ENCODE measurements at places on chromosomes 13 and 19.

- no peak for DNase-seq
These were observed 80.1 kb downstream of the GGACT start for GRCh38 chr13:100508455-100508854.

DNA sequence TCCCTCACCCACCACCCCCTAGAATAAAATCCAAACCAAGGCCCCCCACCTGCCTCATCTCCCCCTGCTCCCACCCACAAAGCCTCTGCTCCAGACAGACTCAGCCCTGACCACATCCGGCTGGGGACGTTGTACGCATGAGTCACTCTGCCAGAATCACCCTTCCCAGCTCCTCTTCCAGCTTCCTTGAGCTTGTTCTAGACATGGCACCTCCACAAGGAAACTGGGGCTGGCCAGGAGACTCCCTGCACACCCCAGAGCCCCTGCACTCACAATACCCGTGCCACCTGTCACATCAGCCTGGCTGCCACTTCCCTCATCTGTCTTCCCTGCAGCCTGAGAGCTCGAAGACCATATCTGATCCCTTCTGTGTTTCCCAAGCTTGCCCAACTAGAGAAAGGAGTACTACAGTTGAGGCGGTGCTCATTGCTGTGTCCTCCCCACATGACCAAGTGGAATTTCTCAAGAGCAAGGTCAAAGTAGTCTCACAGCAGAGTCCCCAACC is 9.7 kb downstream of the DEDD2 start:
- DNase-seq, result no peak

GRCh38 chr19:11092181-11092538 is 2.9 kb downstream of the LDLR start:
- no peak for DNase-seq

DNA sequence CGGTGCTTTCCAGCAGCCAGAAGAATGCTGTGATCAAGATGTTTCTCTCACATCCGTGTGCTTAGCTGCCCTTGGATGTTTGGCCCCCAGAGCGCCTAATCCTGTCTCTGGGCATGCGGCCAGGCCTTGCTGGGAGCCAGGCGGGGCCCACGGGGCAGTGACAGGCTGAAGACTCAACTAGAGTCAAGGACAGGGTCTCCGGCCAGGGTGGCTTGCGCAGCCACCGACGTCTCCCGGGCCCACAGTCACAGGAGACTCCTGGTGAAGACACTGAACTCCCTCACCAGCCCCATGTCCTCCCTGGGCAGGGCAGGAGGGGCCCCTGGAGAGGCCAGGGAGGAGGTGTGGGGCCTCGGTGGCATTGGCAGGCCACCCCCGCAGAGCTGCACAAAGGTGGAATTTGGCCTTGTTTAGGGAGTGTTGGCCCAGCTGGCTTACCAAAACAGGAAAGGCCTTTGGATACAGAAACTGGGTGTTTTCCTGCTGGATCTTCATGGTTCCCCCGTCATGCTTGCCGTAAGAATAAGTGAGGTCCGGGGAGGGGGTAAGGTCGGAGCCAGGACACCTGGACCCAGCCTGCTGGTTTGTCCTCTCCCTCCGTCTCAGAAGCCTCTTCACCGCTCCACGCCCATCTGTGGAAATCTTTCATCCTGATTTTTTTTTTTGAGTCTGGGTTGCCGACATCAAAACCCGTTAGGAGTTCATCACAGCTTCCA is 10.0 kb upstream of the NDUFS7 start:
- DNase-seq, result no peak

DNA sequence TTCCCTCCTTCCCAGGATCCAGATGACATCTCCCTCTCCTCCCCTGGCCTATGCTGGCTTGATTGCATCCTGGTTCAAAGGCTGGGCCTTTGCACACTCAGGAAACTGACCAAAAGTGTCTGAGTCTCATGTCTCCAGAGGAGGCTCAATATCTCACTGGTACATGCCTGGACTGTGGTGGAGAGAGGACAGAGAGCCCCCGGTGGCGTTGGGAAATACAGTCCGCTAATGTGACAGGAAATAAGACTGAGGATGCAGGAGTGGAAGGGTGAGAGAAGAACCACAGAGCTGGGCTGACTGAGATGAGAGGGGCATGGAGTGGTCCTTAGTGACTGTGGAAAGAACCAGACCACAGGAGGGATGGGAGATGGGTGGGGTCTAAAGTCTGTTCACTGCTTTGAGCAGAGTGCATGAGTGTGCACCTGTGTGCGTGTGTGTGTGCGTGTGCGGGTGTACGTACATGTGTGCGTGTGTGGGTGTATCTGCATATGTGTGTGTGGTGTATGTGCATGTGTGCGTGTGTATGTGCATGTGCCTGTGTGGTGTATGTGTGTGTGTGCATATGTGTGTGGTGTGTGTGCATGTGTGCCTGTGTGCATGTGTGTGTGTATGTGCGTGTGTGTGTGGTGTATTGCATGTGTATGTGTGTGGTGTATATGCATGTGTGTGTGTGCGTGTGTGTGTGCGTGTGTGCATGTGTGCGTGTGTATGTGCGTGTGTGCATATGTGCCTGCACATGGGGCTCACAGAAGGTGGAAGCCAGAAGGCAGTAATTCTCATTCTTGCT is 1.9 kb downstream of the SIGLEC5 start:
- DNase-seq, result no peak

DNA sequence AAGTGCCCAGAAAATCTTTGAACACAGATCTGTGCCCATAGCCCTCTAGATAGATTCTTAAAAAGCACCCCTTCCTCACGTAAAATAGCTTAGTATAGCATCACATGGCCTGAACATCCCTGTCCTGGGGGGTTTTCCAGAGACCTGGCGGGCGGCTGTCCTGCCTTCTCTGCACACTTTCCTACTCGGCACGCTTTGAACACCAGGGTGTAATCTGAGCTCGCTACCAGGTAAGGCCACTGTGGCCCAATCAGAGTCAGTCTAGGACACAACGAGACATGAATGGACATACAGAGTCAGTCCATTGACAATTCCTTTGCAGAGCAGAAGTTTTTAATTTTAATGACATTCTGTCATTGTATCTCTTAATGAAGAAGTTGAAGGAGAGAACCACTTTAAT is 8.1 kb downstream of the CYP2A13 start:
- DNase-seq, result peak; percentile 73

GRCh38 chr19:54325194-54325621 is 12.2 kb upstream of the LILRA5 start:
- no peak for DNase-seq

DNA sequence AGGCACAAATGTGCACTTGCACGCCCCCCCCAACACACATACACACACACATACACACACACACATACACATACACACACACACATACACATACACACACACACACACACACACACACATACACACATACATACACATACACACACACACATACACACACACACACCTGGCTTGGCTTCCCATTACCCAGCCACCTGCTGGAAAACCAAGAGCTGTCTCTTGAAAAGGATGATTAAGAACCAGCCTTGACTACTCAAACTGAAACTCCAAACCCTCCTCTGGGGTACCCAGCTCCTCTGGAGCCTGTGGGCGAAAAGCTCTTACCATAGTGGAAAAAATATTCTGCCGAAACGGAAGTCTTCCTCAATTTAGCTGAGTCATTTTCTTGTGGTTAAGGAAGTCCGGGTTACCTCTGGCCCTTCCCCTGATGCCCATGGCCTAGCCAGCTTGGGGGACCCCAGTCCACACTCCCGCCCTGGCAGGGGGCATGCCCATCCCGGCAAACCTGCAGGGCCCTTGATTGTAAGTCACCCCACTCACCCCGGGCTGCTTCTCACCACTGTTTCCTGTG is 21.9 kb downstream of the CEBPA start:
- no peak for DNase-seq

- DNase-seq, result no peak
These were observed 2.3 kb downstream of the SPPL2B start for GRCh38 chr19:2330632-2331284.

- no peak for DNase-seq
These were observed 163.5 kb downstream of the MTUS2 start for GRCh38 chr13:28983641-28984040.

- DNase-seq, result no peak
These were observed 10.8 kb downstream of the FFAR2 start for GRCh38 chr19:35458731-35459391.

DNA sequence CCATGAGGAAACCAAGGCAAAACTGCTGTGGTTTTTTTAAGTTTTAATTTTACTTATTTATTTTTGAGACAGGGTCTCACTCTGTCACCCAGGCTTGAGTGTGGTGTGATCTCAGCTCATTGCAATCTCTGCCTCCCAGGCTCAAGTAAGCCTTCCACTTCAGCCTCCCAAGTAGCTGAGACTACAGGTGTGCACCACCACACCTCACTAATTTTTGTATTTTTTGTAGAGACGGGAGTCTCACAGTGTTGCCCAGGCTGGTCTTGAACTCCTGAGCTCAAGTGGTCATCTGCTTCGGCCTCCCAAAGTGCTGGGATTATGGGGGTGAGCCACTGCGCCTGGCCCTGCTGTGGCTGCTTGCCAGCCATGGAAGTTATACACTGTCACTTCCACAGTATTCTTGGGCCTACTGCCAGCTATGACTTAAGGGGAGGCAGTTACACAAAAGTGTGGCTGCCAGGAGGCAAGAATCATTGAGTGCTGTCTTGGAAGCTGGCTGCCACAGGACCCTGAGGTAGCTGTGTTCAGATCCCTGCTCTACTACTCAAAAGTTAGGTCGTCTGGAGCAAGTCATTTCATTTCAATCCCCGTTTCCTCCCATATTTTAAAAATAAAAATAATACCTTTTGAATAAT is 12.7 kb downstream of the FARP1 start:
- no peak for DNase-seq

DNA sequence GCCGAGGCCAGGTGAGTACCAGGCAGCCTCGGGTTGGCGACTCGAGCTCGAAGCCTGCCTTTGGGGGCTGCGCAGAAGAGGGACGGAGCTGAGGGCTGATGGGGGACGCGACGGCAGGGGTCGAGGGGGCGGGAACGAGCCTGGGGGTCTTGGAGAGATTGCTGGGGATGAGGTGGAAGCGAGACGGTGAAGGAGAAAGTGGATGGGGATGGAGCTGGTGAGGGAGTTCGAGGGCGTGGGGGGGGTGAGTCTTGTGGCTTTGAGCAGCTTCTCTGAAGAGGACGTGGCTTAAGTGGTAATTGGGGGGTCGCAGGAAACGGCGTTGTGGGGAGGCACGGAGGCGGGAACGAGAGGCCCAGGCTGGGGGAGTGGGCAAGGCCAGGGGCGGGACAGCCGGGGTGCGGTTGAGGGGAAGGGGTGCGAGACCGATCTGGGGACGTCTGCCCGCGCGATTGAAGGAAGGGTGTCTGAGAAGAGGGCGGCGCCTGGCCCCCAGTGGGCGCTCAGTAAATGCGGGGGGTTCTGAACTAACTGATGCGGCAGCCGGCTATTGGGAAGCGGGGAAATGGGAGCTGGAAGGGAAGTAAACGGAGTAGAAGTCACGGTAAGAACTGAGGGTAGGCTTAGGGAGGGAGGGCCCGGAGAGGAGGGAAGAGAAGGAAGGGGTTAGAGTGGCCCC is 426 bp downstream of the MYO9B start:
- no peak for DNase-seq

DNA sequence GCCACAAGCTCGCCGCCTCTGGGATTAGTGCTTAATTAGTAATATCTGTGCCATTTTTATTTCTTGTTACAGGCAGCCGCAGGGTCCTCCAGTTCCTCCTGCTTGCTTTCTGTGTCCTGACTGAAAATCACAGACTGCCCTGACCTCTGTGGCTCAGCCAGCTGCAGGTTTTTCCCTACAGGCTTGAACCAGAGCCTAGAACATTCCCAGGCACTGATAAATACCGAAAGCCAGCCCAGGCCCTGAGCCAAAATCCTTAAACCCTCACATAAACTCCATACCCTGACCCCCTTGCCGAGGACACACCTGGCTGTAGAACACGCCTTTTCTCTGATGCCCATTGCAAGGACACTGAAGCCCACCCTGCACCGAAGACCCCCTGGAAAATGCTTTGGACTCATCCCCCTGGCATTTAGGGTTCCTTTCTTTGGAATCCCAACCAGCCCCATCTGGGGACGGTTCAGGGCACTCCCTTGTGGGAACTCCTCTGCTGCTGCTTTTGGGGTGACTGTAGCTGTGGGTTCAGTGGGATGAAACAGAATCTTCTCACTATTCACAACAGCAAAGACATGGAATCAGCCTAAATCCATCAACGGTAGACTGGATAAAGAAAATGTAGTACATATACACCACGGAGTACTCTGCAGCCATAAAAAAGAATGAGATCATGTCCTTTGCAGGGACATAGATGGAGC is 15.5 kb downstream of the DPP9 start:
- DNase-seq, result no peak

DNA sequence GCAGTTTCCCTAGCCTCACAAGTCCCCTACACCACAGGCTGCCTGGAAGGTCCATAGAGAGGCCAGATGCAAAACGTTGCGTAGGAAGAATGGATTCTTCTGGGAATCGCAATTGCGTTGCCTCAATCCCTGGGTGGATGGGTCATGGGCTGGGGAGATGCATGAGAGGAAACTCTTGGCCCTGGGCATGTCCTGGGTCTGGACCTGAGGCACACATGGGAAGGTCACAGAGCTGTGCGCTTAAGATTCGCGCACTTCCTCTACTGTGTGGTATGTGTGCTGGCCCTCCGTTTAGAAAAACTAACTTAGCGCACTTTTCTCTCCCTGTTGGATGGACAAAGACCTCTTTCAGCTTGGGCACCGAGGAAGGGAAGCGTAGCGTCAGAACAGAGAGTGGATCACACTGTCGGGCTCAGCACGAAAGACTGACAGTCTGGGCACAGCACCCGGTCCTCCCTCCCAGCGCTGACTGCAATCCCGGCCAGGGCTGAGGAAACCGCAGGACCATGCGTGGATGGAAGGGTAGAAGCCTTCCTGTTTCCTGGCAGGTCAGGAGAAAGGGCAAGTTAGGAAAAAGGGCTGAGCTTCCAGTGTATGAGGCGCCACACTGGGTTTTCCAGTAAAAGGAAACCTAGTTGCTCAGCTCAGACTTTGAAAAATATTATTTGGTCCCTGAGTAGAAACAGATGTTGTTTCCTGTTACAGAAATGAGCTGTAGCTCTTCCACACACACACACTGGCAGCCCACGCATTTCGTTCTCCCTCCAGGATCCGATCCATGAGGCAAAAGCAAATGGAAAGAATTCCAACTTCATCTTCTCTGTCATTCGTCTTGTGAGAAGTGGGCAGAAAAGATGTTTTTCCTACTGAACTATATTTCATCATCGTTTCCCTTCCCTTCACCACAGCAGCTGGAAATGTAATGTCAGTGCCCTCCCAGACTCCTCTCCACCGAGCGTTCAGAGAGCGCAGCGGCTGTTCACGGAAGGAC is 86.0 kb downstream of the ING1 start:
- DNase-seq, result no peak

DNA sequence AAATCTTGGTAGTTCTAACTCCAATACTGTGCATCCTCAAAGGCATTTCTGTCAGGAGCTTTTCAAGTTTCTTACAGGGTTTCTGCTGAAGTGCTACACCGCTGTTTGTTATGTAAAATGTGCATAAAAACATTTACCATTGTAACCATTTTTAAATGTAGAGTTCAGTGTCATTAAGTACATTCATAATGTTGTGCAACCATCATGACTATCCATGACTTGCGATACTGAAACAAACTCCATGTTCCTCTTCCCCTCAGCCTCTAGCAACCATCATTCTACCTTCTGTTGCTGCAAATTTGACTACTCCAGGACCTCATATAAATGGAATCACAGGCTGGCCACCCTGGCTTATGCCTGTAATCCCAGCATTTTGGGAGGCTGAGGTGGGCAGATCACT is 14.4 kb upstream of the SLC25A42 start:
- DNase-seq, result no peak

GRCh38 chr19:35545855-35546381 is 492 bp downstream of the TMEM147 start:
- peak; percentile 48 for DNase-seq
